ENCODE measurements at places on chromosomes 3 and 15. TPM values are rescaled to one million over a fixed set of nuclear protein-coding genes. Genes with fewer than 3 reads are reported as not detected.

NR1I2 gene
- polyA plus RNA-seq = not detected

CHRNB4 gene
- polyA plus RNA-seq = 0.03 TPM

SERPINI2 gene
- 364 TPM for polyA plus RNA-seq

CHST13 gene
- polyA plus RNA-seq = 0.94 TPM

MNS1 gene
- 0.85 TPM for polyA plus RNA-seq

CPNE9 gene
- polyA plus RNA-seq = not detected

SNX22 gene
- polyA plus RNA-seq = 1.6 TPM

ATP13A4 gene
- 0.22 TPM for polyA plus RNA-seq

GPR27 gene
- 3.5 TPM for polyA plus RNA-seq

IL17RB gene
- 0.22 TPM for polyA plus RNA-seq

HYAL1 gene
- polyA plus RNA-seq = 19.0 TPM

MON1A gene
- 5.1 TPM for polyA plus RNA-seq

ESYT3 gene
- polyA plus RNA-seq = not detected

UBA5 gene
- polyA plus RNA-seq = 36.4 TPM

IL12A gene
- 1.8 TPM for polyA plus RNA-seq

TNFAIP8L3 gene
- polyA plus RNA-seq = 0.72 TPM

GOLGA8Q gene
- 1.6 TPM for polyA plus RNA-seq

SPTBN5 gene
- polyA plus RNA-seq = 0.58 TPM

P2RY14 gene
- polyA plus RNA-seq = 0.14 TPM

SH3GL3 gene
- polyA plus RNA-seq = not detected

SATB1 gene
- polyA plus RNA-seq = 13.8 TPM

HYKK gene
- polyA plus RNA-seq = 2.2 TPM

ITGB5 gene
- 83.8 TPM for polyA plus RNA-seq

Data from adipose tissue (tissue), 3 donors.